ENCODE measurements at places on chromosomes 1 and 21.

GRCh38 chr1:164806531-164806930 is 247.5 kb downstream of the PBX1 start:
- no peak for DNase-seq

- DNase-seq: no peak
Observed at GRCh38 chr1:113947388-113948107, 18.4 kb downstream of the HIPK1 start.

- no peak for DNase-seq
Observed at GRCh38 chr1:76336931-76337371, 262.4 kb downstream of the ST6GALNAC3 start.

DNA sequence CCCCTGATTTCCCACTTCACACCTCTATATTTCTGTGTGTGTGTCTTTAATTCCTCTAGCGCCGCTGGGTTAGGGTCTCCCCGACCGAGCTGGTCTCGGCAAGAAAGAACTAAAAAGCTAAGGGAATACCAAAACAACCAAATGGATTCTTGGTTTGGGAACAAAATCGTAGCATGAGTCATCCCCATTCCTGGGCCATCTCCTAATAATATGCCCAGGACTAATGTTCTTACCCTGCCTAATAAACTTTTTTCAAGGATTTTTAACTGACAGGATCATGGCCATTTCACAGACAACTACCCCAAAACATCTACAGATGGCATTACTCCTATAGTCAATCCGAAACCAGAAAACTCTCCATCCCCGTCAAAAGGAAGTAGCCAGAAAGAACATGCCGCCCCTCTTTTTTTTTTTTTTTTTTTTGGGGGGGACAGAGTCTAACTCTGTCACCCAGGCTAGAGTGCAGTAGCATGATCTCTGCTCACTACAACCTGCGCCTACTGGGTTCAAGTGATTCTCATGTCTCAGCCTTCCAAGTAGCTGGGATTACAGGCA is 4.1 kb upstream of the HPDL start:
- no peak for DNase-seq

DNA sequence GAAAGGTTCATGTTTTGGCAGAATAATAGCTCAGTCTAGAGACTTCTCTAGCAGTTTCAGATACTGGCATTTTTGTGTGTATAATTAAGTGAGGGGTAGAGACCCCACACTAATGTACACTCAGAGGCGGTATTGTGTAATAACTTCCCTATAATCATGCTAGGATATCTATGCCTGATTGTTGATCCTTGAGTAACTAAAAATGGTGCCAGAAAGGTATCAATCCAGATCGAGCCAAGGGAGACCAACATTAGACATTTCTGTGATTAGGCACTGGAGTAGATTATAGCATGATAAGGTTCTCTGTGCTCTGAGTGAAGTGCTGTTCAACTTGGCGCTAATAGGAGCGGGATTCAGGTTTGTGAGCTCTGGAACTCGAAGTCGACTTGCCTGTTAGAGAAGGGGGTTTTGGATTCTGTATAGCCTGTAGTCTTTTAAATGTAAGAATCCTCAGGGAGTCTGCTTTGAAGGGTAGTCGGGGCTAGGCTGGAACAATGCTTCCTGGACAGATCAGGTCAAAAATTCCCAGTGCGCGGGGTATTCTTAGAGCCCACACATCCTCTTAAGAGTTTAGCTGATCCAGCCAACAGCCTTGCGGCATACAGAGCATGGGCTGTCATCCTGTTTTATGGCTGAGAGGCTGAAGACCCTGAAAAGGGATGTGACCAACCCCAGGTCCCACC is 24.2 kb downstream of the MAN1C1 start:
- DNase-seq: no peak

DNA sequence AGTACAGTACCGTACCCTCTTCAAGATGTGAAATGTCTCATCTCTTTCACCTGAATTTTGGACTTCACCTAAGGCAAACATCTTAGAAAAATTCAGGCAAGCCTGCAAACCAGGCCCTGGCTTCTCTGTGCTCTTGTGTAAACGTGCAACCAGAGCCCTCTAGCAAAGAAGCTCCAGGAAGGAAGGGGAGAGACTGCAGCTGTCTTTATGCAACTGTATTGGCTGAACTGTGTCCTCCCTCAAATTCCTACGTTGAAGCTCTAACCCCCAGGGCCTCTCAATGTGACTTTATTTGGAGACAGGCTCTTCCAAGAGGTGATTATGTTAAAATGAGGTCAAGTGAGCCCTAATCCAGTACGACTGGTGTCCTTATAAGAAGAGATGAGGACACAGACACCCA is 60.3 kb downstream of the SLC45A1 start:
- DNase-seq: no peak

DNA sequence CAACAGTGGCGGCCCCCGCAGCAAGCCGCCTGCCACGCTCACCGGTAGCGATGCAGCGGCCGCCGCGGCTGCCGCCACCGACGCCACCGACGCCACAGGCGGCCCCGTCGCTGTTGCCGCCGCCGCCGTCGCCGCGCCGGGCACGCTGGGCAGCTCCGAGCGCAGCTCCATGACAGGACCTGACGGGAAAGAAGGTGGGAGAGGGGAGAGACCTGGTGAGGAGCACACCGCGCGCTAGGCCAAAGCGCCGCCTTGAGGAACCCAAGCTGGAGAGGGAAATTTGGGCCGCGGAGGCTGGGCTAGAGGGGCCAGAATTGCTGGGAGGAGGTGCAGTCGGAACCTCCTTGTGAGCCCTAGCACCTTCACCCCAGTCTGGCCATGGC is 1.9 kb downstream of the DMRTA2 start:
- DNase-seq: no peak

DNA sequence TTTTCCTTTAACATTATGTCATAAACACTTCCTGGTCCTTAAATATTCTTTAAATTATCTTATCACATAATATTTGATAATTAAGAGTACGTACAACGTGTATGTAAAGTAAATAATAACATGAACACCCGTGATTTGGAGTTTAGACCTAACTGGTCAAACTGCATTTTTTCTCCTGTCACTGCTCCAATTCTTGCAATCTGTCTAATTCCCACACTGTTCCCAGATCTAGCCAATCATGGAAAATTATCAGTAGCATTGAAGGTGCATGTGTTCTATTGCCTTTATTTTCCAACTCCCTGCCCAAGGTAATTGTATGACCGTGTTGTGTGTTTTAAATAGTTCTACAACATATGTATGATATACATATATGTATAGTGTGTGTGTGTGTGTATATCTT is 2.1 kb upstream of the PM20D1 start:
- no peak for DNase-seq

DNA sequence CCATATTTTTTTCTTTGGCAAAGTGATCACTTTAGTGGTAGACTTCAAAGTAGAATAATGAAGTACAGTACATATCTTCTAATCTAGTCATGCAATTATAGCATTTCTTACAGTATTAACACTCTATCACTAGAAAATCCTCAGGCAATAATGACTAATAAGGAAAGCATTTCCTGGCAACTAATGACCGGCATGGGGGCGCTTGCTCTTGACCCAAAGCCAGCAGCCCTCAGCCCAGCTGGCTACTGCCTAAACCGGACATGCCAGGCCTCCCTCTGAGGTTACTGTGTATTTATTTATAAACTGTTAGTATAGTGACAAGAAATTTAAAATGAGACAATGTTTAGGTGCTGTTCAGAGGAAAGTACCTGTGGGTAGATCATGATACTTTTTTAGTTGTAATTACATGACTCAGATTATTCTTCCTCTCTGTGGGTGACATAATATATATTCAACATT is 633.8 kb downstream of the PTPRC start:
- peak; percentile 88 for DNase-seq

DNA sequence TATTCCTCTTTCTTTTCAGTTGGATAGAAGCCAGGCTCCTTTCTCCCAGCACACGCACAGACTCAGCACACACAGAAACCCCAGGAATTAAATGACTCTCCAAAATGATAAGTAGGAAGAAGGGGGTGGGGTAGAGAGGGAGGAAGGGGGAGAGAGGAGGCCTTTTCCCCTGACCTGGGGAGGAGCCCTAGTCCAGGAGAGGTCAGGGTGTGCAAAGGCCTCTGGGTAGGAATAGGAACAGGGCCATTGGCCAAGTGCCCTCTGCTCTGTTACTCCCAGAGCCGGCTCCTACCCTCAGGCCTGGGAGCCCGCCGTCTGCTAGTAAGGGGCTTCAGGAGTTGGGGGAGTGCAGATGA is 35.6 kb upstream of the PUM1 start:
- peak; percentile 11 for DNase-seq

DNA sequence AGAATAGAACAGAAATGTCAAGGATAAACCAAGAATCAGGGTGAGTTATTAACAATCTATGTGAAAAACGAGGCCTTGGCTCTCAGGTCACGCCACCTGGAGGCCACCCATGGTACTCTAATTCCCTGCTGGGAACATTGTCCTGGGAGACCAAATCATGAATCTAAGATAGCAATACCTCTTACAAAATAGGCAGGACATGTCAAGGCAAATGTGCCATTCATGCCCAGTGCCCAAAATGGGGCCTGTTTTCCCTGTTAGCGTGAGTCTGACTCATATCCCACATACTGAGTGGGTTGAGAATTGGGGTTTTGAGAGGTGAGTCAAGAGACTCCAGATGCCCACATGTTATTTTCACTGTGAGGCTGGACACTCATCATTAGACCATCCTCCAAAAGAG is 380.8 kb downstream of the HHIPL2 start:
- DNase-seq: peak; percentile 50

GRCh38 chr1:246176126-246177024 is 330.7 kb downstream of the SMYD3 start:
- DNase-seq: no peak

GRCh38 chr21:35036465-35037383 is 12.4 kb downstream of the RUNX1 start:
- no peak for DNase-seq

DNA sequence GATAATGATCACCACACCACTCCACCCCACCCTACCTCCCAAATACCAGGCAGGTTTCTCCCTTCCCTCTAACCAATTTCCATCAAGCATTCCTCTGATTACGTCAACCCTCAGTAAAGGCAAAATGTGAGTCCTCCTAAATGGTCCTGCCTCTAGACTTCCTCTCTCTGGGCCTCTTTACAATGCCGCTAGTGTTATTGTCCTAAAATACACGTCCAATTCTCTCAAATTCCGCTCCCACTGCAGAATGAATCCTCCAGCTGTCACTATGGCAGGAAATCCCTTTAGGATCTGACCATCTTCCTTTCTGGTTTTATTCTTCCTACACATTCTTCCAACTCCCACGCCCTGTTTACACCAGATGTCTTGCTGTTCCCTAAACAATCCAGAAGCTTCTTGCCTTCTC is 68.7 kb downstream of the DEGS1 start:
- DNase-seq: no peak

DNA sequence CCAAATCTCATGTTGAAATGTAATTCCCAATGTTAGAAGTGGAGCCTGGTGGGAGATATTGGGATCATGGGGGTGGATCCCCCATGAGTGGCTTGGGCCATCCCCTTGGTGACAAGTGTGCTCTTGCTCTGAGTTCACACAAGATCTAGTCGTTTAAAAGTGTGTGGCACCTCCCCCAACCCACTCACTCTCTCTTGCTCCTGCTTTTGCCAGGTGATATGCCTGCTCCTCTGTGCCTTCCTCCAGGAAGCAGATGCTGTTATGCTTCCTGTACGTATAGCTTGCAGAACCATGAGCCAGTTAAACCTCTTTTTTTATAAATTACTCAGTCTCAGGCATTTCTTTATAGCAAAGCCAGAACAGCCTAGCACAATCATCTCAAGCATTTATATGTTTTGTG is 23.0 kb upstream of the HSPA13 start:
- no peak for DNase-seq

GRCh38 chr1:53659436-53659835 is 79.5 kb downstream of the GLIS1 start:
- DNase-seq: no peak

DNA sequence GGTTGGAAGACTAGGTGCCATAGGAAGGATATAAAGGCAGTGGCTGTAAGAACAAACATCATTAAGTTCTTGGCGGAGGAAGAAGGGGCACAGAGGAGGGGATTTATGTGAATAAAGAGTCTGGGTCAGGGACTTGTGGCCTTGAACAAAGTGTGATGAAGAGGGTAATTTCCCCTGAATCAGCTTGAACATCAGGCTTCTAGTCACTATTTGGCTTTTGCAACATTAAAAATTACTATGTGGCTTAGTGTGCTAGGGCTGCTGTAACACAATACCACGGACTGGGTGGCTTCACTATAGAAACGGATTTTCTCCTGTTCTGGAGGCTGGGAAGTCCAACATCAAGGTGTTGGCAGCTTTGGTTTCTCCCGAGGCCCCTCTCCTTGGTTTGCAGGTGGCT is 70.5 kb upstream of the CNIH3 start:
- no peak for DNase-seq

- no peak for DNase-seq
Observed at GRCh38 chr1:31099293-31100032, 33.9 kb upstream of the PUM1 start.

DNA sequence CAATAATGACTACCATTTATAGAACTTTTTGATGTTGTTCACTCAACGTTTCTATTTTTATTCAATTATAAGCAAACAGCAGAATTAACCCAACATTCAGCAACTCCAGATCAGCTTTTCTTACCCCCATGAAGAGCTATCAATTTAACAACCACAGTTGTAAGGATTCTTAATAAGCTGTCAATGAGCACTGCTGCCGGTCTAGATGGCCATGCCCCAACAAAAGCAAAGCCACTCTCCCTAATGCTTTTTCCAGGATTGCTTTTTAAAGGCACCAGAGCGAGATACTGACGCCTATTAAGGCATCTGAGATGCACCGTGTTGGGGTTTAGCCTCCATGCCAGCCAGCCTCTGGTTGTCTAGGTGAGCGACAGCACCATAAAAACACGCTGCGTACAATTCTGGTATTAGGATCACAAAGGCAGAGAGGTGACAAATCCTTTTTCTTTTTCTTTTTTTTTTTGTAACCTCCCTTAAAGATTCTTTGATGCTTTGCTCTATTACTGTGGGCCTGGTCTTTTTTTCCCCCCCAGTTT is 39.5 kb downstream of the PTPRC start:
- DNase-seq: no peak

- no peak for DNase-seq
Observed at GRCh38 chr1:70778934-70779333, 268.7 kb downstream of the PTGER3 start.

GRCh38 chr1:40856656-40857302 is 5.4 kb downstream of the CITED4 start:
- no peak for DNase-seq

GRCh38 chr21:42302076-42302650 is 13.0 kb downstream of the TFF3 start:
- no peak for DNase-seq

DNA sequence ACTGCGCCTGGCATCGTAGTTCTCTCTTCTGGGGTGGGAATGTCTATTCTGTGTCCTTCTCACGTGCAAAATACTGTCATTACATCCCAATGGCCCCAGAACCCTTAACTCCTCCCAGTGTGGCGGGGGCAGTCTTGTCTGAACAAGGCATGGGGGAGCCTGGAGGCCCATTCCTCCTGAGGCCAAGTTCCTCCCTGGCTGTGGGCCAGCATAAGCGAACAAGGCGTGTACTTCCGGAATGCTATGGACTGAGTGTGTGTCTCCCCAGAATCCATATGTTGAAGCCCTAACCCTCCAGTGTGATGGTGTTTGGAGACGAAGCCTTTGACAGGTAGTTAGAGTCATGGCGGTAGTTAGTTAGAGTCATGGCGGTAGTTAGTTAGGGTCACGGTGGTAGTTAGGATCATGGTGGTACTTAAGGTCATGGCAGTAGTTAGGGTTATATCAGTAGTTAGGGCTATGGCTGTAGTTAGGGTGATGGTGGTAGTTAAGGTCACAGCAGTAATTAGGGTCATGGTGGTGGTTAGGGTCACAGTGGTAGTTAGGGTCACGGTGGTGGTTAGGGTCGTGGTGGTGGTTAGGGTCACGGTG is 71.0 kb downstream of the PRKCZ start:
- DNase-seq: no peak

GRCh38 chr1:169885207-169885606 is 8.5 kb downstream of the SCYL3 start:
- DNase-seq: no peak

Measured in kidney glomerular epithelial cell (primary cell).